Panc1 (cell line): ENCODE measurements at places on chromosomes 2 and 18.

DNA sequence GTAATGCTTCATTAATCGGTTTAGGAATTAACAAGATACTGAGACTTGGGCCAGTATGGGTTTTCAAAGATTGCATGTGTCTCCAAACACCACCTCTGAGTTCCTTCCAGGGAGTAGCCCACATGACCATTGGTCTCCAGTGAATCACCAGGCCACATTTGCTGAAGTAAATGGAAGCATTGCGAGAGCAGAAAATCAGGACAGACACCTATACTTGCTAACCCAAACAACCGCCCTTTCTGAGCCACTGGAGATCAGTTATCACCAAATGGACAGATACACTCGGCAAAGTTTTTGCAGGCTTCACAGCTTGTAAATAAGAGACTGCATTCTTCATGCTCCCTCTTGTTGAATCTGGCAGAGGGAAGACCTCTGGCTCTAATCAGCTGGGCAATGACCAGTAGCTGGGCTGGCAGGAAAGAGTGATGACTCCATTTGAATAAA, 40.9 kb downstream of the GATA6 start:
- no peak for DNase-seq

DNA sequence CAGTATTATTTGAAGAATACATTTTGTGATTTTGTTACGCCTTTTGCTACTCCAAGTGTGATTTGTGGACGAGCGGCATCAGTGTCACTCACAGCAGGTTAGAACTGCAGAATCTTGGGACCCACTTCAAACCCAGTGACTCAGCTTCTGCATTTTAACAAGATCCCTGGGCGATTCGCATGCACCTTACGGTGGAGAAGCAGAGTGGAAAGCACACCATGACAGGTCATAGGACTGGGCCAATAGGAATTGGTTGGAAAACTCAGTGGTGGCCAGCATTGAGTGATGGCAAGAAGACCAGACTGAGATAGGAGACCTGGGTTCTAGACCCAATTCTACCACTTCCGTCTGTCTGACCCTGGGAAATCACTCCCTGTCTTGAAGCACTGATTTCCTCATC, 26.3 kb downstream of the CTLA4 start:
- DNase-seq: no peak

GRCh38 chr2:11656252-11656651, 13.7 kb downstream of the NTSR2 start:
- no peak for DNase-seq

- DNase-seq: no peak
Measured at GRCh38 chr2:207766697-207767460, 2.8 kb downstream of the FZD5 start.

DNA sequence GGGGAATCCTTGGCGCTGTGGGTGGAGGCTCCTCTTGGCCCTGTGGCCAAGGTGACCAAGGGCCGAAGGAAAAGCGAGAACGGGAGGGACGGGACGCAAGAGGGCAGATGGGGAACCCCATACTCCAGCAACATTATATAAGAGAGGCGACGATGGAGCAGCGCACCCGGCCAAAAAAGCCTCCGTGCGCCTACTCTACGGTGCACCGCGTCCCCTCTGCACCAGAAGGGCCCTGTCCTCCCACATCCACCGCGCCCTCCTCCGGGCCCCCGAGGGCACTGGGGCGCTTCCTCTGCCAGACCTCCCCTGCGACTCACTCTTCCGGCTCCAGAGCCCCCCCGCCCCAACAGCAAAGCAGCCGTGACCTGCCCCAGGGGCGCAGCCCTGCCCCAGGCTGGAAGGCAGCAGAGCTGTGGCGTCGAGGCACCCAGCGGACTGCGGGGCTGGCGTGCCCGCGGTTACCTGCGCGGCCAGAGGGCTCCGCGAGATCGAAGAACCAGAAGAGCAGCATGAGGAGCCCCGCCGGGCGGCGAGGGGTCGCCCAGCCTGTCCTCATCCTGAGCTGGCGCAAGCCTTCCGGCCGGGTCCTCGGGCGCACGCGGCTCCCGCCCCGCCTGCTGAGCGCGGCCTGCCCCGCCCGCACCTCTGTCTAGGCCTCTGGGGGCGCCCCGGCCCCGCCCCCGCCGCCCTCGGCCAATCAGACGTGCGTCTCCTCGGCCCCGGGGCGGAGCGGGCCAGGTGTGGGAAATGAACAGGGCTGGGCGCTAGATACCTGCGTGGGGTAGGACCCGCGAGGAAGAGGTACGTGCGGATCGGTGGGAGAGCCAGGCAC, 106.3 kb upstream of the CD302 start:
- DNase-seq: no peak

- no peak for DNase-seq
Measured at GRCh38 chr2:71494091-71494490, 40.7 kb downstream of the DYSF start.

GRCh38 chr2:60440079-60440766, 113.2 kb downstream of the BCL11A start:
- DNase-seq: no peak

GRCh38 chr18:8783335-8783993, 78.1 kb downstream of the MTCL1 start:
- DNase-seq: no peak

DNA sequence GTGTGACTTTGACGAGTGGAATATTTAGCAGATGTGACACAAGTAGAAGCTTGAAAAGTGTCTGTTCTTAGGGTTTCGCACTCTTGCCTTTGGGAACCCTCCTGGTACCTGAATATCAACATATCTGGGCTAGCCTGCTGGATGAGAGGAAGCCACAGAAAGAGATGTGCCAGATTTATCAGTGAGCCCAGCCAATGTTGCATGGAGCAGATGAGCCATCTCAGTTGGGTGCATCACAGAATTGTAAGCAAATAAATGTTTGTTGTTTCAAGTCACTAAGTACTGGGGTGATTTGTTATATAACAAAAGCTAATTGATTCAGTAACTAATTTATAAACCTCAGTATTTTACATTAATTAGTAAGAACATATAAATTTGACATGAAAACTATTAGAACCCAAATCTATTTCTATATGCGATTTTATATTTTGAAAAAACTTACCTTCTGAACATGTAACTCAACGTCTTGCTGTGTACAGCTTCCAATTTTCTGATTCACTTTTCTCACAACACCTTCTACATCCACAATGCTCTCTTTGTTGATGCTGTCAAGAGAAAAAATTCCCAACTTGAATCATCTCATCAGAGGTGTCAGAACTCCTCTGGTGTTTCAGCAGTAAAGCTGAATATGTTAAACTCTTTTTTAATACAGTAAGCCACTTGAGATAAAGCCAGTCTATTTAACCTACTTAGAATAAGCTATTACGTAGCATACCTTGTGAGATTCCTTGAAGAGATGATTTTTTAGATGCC, 42.3 kb downstream of the DARS1 start:
- DNase-seq: no peak

DNA sequence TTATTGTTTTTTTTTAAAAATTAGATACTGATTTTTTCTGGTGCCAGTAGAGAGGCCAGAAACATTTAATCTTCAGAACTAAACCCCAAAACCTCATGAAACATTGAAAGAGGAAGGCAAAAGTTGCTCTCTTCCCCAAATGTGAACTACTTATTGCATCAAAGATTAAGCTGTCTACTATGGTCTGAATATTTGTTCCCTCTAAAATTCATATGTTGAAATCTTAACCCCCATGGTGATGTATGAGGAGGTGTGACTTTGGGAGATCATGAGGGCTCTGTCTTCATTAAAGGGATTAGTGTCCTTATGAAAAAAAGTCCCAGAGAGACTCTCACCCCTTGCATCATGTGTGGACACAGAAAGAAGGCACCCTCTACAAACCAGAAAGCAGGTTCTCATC, 28.2 kb upstream of the SLC8A1 start:
- DNase-seq: no peak

GRCh38 chr2:69781321-69782248, 39.7 kb downstream of the ANXA4 start:
- DNase-seq: no peak

DNA sequence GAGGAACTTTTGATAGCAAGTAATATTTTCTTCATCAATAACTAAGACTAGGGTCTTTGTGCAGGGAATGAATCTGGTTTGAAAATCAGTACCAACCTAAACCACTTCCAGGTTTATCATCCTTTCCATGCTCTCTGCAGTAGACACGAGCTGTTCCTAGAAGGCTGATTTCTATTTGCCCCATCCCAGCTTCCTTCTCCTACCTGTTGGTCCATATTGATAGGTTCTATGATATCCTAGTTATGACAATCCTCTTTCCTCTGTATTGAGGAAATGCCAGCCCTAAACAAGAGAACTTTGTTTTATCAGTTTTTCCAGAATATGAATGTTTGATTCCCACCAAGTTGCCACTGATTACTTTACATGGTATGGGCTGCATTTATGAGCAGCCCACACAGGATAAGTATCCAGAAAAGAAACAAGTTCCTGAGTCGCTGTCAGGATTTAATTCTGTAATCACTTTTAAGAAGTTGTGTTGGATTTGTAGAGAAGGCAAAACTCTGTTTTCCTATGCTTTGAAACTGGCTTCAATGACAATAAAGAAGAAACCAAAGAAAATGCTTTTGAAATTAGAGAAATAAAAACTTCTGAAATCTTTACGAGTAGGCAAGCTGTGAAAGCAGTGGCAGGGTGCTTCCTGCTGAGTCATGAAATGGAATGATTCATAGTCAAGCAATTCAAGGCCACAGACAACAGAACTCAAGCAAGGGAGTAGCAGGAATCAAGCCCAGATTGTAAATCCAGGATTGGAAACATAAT, 37.3 kb upstream of the TANK start:
- peak; percentile 82 for DNase-seq

GRCh38 chr2:241050624-241051577, 51.2 kb downstream of the MTERF4 start:
- DNase-seq: no peak
